ENCODE measurements at places on chromosomes 12 and 14. TPM values are rescaled to one million over a fixed set of nuclear protein-coding genes. Genes with fewer than 3 reads are reported as not detected.

SERPINA12 gene
- not detected for total RNA-seq

GRCh38 chr14:101033446-101034165, 130.1 kb upstream of the RTL1 start:
- no peak for DNase-seq

- peak; percentile 77 for DNase-seq
Observed at GRCh38 chr14:31419967-31420318, 407 bp downstream of the HEATR5A start.

SERPINA10 gene
- not detected for total RNA-seq

MYH7 gene
- not detected for total RNA-seq

DNA sequence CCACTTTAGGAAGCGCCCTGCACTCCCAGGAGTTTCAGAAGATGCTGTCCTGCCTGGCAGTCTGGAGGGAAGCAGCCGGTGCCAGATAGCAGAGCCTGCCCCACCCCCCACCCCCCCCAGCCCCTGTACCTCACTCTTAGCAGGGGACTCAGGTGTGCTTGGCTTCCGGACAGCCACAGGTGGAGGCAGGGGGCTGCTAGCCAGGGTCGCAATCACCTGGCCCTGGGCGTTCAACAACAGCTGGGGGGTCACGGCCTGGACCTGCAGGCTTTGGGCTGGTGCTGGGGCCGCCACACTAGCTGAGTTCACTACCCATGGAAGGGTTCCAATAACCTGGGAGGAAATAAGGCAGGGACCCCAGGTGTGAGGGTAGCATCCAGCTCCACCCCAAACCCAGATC, 22.0 kb downstream of the POU6F1 start:
- no peak for DNase-seq

GRCh38 chr12:126537961-126538530, 1472.8 kb downstream of the AACS start:
- no peak for DNase-seq

CFL2 gene
- 14.8 TPM for total RNA-seq

GRCh38 chr12:59624732-59625460, 29.1 kb downstream of the SLC16A7 start:
- no peak for DNase-seq

GRCh38 chr14:31937730-31938346, 139.3 kb upstream of the ARHGAP5 start:
- no peak for DNase-seq

GRCh38 chr14:58501214-58501816, 73.8 kb downstream of the KIAA0586 start:
- peak; percentile 81 for DNase-seq

GRCh38 chr12:58450868-58451482, 469.3 kb downstream of the LRIG3 start:
- peak; percentile 20 for DNase-seq

- peak; percentile 17 for DNase-seq
Observed at GRCh38 chr14:78292003-78292402, 121.8 kb downstream of the NRXN3 start.

- DNase-seq: no peak
Observed at GRCh38 chr14:24279301-24280186, 8.1 kb upstream of the RABGGTA start.

- no peak for DNase-seq
Observed at GRCh38 chr12:29147731-29148595, 1.1 kb upstream of the FAR2 start.

CATSPERB gene
- total RNA-seq: not detected

DNA sequence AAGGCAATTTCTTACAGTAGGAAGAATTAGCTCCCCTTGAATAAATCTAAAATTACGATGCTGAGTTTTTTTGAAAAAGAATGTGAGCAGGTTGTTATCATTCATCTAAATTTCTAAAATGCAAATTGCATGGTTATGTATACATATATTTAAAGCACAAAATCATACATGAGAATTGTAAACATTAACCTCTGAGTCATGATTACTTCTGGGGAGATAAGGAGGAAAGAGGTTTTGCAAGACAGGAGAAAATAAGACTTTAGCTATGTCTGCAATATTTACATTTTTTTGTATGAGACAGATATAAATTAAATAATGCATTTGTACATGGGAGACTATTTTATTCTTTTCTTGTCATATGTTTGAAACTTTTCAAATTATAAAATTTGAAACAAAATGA, 72.2 kb downstream of the TSPAN8 start:
- no peak for DNase-seq

TBK1 gene
- 26.3 TPM for total RNA-seq

GRCh38 chr12:4320497-4320852, 538 bp upstream of the TIGAR start:
- DNase-seq: peak; percentile 74

DNA sequence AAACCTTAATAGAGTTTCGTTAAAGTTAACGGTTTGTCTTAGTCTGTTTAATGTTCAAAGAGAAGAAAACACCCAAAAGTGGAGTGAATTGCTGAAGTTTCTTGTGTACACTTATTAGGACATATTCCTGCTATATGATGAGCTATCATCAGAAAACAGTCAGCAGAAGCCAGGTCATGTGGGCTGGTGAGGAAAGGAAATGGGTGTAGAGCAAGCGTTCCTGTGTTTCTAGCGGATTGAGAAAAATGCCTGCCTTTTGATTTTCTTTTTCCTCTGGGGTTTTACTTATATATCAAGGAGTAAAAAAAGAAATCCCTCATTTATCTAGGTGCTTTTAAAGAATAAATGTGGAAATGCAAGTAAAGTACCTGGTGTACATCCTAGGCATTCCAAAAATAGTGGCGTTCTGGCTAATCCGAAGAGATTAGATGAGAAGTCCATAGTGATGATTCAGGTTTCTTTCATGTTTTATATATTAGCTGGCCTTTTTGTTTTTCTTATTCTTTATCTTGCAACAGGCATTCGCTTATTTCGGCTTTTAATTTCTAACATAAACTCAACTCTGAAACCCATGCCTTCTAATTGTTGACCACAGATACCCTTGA, 50.7 kb downstream of the FLRT2 start:
- DNase-seq: no peak

GRCh38 chr12:92384571-92384970, 238.9 kb upstream of the BTG1 start:
- no peak for DNase-seq

SLC25A21 gene
- 12.1 TPM for total RNA-seq

GRCh38 chr14:99468081-99468480, 12.6 kb downstream of the SETD3 start:
- no peak for DNase-seq

SOX5 gene
- total RNA-seq: 2.1 TPM

DNA sequence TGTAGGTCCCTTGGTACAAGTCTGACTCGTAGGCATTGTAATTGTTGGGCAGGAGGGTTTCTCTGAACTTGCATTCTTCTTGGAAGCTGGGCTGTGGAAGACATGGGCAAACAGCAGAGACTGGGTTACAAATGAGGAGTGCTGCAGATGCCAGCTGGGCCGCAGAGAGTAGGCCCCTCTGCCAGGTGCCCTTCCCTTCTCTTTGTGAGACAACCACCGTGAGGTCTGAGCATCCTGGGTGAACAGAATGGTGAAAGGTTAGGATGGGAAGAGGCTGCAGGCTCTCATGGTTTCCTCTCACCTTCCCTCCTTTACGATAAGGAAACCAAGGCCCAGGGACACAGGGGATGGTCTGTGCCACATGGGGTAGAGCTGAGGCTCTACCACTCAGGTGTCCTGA, 11.3 kb downstream of the FGF6 start:
- DNase-seq: no peak

- DNase-seq: no peak
Observed at GRCh38 chr12:30896461-30896860, 30.1 kb upstream of the TSPAN11 start.

PAH gene
- 1.6 TPM for total RNA-seq

GRCh38 chr14:36518031-36518585, 1.9 kb downstream of the NKX2-1 start:
- DNase-seq: peak; percentile 62

DNA sequence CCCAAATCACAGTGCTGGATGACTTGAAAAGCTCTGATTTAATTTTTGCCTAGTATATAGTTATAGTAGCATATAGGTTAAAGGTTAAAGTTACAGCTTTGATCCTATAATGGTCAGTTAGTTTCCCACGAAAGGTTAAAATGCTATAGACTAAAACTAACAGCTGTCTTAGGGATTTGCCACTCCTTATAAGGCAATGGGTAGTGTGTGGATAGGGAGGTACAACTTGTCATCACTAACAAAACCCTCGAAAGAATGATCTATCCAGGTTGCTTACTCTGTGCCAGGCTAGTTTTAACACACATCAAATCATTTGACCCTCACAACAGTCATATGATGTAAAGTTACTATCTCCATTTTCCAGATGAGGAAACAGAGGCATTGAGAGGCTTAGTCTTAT, 11.7 kb downstream of the RCOR1 start:
- no peak for DNase-seq

GRCh38 chr12:18108611-18109010, 18.6 kb upstream of the RERGL start:
- no peak for DNase-seq

DNA sequence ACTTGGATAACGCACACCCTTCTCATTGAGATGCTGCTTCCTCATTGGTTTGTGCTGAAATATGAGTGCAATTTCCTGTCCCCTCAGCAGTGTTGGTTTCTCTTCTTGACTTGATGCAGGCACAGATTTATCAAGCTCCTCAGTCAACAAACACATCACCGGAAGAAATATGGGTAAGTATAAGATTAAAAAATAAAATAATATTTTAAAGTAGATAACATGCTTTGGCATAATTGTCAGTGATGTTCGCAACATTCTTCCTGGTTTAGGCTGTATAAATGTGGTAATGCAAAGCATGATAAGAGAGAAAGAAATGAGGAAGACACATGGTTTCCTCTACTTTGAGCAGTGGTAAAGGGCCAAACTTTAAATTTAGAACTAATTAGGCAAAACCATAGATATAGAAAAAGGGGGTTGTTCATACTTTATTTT, at the start of gene GPR65:
Gene GPR65, plus strand, starts transcription at position 86 of the 432 bp plus-strand sequence. CDS start 5,713 bp downstream, outside the sequence.
- no peak for DNase-seq

GRCh38 chr12:26683443-26683842, 149.6 kb downstream of the ITPR2 start:
- DNase-seq: no peak

NELL2 gene
- total RNA-seq: 99.5 TPM

DNA sequence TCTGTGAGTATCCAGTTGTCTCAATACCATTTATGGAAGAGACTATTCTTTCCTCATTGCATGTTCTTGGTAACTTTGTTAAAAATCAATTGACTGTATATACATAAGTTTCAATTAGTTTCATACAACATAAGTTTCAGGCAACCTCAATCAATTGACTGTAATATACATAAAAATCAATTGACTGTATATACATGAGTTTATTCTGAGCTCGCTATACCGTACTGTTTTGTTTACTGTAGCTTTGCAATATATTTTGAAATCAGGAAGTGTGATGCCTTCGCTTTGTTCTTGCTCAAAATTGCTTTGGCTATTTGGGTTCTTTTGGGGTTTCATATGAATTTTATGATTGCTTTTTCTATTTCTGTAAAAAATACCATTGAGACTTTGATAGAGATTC, 392.0 kb downstream of the BTG1 start:
- DNase-seq: peak; percentile 4

KCNC2 gene
- 0.10 TPM for total RNA-seq

SYNDIG1L gene
- total RNA-seq: 1.6 TPM

All from GM23338 (cell line).